Stimulated activated CD8-positive, alpha-beta memory T cell treated with anti-CD3 and anti-CD28 coated beads, Interleukin-15, amount 100 ng/mL, for 24 hours (primary cell): ENCODE measurements at places on chromosomes 16 and 17.
A peak's percentile ranks its signal among the peaks of the same experiment; 100 is the strongest.

GRCh38 chr17:82519971-82520903 lies 705 bp downstream of the FOXK2 start:
- no peak for DNase-seq

- DNase-seq: no peak
Measured at GRCh38 chr17:67401598-67402504, 24.8 kb downstream of the PITPNC1 start.

GRCh38 chr17:9021158-9021991 lies at the start of gene NTN1:
Gene NTN1, plus strand, starts transcription at chr17:9021510. Its CDS starts 864 bp downstream, at chr17:9022374.
- DNase-seq: peak; percentile 20

DNA sequence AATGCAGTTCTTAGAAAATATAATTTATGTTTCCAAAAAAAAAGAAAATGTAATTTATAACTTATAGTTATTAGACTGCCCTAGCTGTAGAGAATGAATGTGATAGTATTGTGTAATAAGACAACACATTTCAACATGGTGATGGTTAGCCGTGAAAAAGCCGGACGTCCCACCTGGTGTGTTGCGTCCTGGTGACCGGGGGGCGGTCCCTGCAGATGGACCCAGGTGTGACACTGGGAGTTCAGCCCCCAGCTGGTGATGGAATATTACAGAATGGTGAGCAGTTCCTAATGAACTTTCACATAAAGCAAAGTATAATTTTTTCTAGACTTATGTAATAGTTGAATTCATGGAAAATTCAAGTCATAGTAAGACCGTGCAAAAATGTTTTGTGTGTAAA lies 132.8 kb downstream of the LAT start:
- DNase-seq: no peak

DNA sequence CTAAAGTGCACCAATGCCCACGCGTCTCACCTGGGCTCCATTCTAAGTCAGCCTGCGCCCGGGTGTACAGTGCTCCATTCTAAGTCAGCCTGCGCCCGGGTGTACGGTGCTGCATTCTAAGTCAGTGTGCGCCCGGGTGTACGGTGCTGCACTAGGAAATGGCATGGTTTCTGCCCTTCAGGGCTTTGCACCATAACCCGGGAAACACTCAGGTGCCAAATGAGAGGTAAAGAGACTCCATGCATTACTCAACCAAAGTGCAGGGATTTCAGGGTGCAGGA lies 29.2 kb upstream of the FASN start:
- no peak for DNase-seq

- DNase-seq: no peak
Measured at GRCh38 chr17:3921502-3922319, 5.4 kb upstream of the P2RX1 start.

- no peak for DNase-seq
Measured at GRCh38 chr16:668519-669171, 713 bp downstream of the RHOT2 start.

- no peak for DNase-seq
Measured at GRCh38 chr16:8623634-8624033, 2.1 kb downstream of the METTL22 start.

DNA sequence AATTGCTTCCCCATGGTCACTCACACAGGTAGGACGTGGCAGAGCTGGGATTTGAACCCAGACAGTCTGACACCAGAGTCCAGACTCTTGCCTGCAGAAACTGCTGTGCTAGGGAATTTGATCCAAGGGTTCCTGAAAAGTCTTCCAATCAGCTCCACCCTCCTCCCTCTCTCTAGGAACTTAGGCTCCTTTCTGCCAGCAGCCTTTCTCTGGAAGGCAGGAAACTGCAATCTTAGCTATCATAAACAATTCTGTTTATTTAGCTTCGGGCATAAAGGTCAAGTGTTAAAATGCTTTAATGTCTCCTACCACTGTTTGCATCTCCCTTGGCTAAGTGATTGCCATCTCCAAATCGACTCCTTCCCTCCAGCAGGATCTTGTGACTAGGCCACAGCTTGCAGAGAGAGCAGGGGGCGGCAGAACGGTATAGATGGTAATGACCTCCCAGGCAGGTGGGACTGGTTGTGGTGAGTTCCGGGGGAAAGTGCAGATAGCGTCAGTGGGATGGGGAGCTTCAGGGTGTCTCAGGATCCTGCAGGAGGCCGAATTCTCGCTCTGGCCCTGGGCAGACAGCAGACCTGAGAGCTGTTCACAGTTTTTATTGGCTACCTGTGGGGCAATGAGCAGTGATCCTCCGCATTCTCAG lies 882.4 kb upstream of the EEF2KMT start:
- DNase-seq: no peak
